Skeletal muscle cell (primary cell): ENCODE measurements at places on chromosomes 4 and X.

DNA sequence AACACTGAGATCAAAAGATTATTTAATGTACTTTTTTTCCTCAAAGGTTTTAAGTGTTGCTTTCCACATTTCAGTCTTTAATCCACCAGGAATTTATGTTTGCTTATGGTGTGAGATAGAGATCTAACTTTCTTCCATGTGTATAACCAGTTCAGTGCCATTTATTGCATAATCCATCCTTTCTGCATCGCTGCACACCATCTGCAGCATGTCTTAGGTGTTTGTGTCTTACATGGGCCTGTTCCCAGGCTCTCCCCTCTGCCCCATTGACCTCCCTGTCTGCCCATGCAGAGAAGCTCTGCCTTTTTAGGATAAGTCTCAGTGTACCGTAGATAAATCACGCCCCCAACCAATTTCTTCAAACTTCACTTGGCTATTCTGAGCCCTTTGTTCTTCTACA lies 30.3 kb downstream of the NSDHL start:
- no peak for DNase-seq

GRCh38 chrX:71534773-71535544 lies 2.1 kb downstream of the OGT start:
- no peak for DNase-seq

DNA sequence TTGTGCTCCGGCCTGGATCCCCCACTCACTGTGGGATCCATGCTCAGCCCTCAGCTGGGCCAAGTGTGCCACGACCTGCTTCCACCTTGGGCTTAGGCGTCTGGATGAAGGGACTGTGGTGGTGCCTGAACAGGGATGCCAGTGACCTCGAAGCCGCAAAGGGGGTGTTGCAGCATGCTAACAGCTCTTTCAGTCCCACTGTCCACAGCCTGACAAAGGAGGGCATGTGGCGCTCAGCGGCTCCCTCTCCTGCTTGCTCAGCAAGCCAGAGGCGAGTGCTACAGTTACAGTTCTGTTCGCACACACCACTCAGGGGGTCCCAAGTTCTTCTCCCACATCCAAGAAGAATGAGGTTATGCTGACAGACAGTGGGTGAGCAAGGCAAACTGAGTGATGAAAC lies 5.2 kb upstream of the IGBP1 start:
- no peak for DNase-seq

- DNase-seq, result no peak
Measured at GRCh38 chrX:46624090-46624786, 50.7 kb downstream of the CHST7 start.

DNA sequence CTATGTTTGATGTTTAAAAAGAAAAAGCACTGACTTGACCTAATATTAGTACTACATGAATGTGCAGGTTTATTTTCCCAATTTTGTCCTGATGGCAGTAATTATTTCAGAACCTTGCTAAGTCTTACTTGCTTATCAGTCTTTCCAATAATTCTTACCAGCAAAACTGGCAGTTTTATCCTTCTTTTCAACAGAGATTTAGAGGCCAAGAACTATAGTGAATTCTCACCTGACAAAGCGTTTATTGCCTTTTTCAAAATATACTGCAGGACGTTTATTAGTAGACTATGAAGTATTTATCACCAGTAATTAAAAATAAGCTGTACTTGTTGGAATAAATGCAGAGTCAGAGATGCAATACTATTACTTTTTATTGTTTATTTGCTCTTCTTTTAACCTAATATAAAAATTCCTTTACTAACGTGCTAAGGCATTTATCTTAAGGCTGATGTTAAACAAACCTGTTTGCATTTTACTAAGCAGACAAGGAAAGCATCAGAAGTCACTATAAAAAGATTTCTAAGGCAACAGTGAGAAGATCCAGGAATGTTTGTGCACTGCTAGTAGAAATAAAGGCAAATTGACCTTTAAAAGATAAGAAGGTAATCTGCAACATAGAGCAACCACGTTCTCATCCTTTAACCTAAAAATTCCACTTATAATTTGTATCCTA lies 80.3 kb upstream of the NOCT start:
- no peak for DNase-seq

DNA sequence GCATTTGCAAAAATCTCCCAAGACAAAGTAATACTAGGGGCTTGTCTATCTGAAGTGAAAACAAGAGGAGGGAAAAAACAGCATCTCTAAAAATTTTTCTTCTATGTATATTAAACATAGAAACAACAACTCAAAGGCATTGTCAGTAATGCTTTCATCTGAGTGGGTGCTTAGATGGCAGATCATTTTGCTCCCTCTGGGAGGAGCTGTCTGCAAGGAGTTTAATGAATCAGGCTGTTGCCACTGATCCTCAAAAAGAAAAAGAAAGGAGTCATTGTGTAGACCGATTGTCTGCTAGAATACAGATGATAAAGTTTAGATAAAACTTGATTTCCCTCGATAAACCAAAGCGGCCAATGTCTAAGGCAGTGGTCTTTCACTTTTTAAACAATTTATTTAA lies 49.7 kb upstream of the KLHL8 start:
- DNase-seq, result peak; percentile 9
